ENCODE measurements at places on chromosomes 13 and 19.

GRCh38 chr13:46641274-46642081 lies 88.5 kb downstream of the LRCH1 start:
- no peak for DNase-seq

DNA sequence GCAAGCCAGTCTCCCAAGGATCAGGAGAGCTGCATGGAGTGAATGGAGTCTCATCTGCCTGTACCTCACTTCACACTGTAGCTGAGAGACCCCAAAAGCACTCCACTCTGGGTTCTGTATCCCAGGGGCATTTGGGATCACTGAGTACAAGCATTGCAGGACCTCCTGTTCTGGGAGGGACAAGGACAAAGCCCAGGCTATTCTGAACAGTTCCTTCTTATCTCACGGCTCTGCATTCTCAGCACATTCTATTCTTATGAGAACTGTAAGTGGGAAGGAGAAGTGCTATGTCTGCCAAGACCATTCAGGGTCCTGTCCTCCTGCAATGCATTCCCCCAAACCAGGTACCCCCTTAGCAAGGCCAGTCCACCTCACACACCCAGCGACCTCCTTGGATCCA lies 42.8 kb downstream of the RNF6 start:
- DNase-seq = no peak

DNA sequence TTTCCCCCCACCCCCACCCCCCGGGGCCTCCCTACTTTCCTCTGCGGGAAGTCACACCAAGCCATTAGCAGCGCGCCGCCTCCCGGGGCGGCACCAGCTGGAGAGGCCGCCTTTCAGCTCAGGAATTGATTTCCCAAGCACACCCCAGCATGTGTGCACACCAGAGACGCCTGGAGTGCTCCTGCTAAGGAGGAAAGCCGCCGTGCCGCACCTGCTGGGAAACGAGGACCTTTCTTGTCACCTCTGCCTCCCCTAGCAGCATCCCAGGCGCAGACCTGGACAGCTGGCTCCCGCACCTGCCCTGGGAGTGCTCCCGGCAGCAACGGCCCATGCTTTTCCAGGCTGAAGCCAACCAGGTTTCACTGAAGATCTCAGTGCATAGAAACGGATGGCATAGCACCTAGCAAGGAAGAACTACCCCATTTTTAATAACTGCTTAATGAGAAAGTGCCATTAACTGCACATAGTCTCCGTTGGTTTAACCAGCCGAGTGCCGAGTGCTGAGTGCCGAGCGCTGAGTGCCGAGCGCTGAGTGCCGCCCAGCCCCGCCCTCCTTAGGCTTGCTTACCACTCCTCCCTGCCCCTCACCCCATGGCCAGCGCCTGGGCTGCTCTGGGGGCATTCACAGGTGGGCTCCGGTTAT lies 165.0 kb downstream of the USP12 start:
- no peak for DNase-seq

DNA sequence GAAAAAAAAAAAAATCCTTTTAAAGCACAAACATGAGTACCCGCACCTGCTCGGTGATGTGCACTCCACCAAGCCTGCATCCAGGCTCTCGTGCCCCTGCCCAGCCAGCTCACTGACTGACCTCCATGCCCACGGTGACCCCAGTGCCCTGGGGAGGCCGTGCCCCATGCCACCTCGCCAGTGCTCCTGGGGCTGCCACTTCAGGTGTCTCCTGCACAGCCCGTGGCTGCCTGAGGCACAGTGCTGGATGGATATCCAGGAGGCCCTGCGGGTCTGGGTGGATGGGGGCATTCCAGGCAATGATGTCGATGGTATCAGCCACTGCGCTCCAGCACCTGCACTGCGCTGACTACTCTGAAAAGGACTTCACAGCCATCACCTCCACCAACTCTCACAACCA lies 9.0 kb downstream of the PPP6R1 start:
- DNase-seq = no peak

GRCh38 chr13:84844473-84844872 lies 954.7 kb downstream of the SLITRK6 start:
- no peak for DNase-seq

DNA sequence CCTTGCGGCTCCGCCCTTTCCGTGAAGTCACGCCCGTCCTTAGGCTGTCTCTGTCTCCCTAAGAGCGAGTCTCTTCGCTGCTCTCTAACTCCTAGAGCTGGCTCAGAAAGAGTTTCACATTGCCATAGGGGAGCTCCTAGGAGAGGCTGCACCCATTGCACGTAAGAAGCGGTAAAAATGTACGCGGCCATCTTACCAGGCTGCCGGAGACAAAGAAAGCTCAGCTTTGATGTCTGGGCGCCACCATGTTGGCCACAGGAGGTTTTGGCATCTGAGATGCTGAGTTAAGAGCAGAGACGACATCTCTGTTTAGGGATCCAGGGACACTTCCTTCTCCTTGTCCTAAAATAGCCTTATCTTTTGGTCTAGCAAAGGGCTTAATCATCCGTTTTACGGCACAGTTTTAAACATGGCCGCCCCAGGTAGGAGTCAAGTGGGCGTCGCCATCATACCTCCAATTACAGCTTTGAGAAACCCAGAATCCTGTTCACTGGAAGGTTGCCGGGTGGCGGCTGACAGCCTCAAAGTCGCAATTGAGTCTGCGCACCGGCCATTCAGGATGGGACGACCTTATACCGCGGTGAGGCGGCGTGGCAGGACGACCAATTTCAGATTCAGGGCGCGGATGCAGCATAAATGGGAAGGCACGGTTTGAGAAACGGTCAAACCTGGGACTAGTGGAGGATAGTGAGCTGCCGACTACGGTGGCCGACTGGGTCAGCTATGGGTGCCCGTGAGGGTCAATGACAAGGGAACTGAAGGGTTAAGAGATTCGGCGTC lies at the start of gene ZNF793:
TSS of gene ZNF793 (plus strand) at position 553 of the 780 bp plus-strand sequence. CDS start 16,501 bp downstream, outside the sequence.
- DNase-seq = peak; percentile 58

DNA sequence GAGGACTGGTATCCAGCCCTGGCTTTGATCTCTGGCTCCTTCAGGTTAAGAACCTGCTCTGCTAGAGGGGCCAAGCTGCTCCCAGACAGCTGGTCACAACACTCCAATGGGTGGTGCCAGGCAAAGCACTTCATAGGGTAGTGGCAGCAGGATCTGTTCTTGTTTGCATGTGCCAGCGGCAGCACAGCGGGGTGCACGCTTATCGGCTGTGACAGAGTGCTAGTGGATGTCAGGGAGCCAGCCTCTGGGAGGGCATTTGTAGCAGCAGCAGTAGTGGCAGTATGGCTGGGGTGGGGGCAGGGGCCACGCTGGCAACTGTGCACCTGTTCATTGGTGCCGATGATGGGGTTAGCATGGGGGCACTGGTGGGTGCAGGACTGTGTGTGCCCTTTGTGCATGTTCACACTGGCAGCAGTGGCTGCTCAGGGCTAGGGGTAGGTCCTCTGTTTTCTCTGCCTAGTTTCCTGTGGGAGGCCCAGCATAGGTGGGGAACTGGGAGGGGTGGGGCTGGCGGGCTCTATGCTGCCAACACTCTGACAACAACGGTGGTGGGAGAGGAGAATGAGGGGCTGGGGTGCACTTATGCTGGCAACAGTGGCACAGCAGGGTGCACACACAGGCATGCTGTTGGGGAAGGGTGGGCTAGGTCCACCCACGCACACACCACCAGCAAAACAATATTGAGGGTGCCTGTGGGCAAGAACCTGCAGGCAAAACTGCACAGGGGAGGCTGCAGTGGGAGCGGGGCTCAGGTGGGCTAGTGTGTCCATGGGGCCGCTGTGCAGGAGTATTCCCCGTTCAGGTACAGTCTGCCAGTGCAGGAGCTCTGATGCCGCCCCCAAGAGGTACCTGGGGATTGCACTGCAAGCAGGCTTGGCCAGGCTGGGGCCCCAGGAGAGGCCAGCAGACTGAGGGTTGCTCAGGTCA lies 19.3 kb downstream of the AP1M1 start:
- no peak for DNase-seq

DNA sequence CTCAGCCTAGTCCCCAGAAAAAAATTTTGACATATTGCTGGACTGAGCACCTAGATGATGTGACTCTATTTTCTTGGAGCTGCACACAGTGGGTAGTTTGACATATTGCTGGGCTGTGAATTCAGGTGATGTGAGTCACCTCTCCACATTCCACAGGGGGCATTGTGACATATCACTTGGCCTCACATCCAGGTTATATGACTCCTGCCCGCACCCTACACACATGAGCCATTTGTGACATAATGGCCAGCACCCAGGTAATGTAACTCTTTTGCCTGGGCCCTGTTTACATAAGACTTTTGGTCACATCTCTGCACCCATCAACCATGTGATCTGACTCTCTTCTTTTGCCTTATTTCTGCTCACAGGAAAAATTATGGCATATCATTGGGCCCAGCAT lies 55.1 kb upstream of the ZNF43 start:
- DNase-seq = no peak

DNA sequence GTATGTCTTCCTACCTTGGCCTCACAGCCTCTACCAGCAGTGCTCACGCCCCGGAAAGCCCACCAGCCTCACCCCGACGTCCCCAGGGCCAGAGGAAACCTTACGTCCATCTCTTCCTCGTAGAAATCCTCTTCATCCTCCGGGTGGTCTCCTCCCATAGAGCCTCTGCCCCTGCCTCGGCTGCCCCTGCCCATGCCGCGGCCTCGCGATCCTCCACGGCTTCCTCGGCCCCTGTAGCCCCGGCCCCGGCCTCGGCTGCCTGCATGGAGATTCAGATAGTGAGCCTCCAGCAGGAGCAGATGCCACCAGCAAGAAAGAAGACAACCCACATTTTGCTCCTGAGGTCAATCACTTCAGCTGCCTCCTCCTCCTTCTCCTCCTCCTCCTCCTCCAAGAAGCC lies 27.3 kb downstream of the ZC3H4 start:
- no peak for DNase-seq

- no peak for DNase-seq
Measured at GRCh38 chr19:56088497-56089215, 32.4 kb downstream of the ZNF787 start.
